HCT116 (cell line): ENCODE measurements at places on chromosomes 12 and 14. TPM values are rescaled to one million over a fixed set of nuclear protein-coding genes. Genes with fewer than 3 reads are reported as not detected.
A peak's percentile ranks its signal among the peaks of the same experiment; 100 is the strongest.

DNA sequence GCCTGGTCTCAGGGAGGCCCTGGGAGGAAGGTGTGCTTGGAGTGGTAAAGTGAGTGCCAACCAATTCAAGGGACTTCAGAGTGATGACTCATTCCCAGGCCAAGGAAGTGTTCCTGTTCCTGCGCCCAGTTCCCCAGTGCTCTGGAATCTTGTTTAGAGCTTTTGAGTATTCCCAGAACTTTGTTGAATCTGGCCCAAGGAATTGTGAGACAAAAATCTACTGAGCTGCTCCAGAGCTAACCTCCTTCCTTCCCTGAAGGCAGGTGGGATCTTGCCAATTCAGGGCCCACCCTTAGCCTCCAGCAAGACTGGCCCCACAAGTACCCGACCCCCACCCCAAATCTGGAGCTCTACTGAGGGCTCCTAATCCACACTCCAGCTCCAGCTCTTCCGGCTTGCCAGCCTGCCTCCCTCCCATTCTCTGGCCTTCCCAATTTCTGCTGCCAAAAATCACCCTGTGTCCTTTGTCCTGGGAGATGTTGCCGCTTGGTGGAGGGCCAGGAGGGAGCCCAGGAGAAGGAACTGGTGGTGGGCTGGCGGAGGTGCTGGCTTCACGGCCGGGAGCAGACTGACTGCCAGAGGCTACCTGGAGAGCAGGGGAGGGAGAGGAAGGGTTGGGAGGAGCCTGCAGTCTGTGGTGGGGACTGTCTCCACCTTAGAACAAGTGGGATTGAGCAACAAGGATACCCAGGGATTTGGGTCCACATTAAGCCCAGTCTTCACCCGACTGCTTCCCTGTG is 2.0 kb upstream of the ATN1 start:
- H3K4me1 ChIP-seq = peaks cover 60% of the 10 kb centered on the region
- peak overlapping the region; percentile 99 for H3K27ac ChIP-seq
- H3K4me3 ChIP-seq = peak overlapping the region; percentile 81
- peaks cover 6% of the 10 kb centered on the region; the same call in 1 of the 2 replicates for H3K36me3 ChIP-seq

GRCh38 chr12:123942911-123943648 is 29.6 kb downstream of the CCDC92 start:
- H3K27me3 ChIP-seq = no peaks in the 10 kb centered on the region
- no peak overlapping the region for H3K4me3 ChIP-seq
- no peaks in the 10 kb centered on the region for H3K36me3 ChIP-seq
- DNase-seq = no peak
- no peak overlapping the region for H3K27ac ChIP-seq
- no peaks in the 10 kb centered on the region for H3K4me1 ChIP-seq

- no peak overlapping the region for H3K4me3 ChIP-seq
- H3K27ac ChIP-seq = no peak overlapping the region
- no peak for DNase-seq
- no peaks in the 10 kb centered on the region for H3K4me1 ChIP-seq
- H3K27me3 ChIP-seq = no peaks in the 10 kb centered on the region
These were observed 379.1 kb downstream of the GALC start for GRCh38 chr14:87613881-87614280.

DNA sequence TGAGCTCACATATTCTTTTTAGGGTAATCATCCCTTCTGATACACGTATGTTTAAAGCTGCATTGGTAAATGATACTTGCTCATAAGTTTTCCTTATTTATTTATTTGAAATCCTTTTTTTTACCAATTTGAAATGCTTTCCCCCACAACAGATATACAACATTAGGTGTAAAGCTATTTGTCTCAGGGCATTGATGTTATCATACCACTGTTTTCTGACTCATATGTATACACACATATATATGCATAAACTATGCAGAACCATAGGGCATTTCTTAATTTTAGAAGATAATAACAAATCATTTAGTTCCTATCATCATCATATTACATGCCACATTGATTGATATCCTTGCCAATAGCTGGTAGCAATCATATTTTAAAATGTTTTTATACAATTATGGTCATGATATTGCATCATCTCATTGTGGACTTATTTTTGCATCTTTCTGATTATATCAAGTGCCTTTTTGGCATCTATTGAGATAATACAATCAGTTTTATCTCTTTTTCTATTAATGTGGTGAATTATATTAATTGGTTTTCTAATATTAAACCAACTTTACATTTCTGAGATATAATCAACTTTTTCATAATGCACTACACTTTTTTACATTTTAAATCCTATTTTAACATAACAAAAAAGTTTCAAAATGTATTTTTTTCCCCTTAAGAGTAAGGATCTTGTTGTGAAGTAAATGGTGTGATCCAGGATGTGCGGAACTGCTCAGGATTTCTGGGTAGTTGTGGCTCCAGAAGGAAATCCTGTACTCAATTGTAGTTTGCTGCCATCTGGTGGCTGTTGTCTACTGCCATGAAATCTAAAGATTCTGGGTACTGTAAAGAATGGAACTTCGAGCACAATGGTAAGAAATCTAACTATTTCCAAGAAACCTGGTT is 16.7 kb downstream of the OR9K2 start:
- H3K27me3 ChIP-seq = no peaks in the 10 kb centered on the region; the same call in 1 of the 2 replicates
- H3K36me3 ChIP-seq = no peaks in the 10 kb centered on the region
- no peaks in the 10 kb centered on the region for H3K4me1 ChIP-seq
- DNase-seq = peak; percentile 41
- H3K4me3 ChIP-seq = no peak overlapping the region

DNA sequence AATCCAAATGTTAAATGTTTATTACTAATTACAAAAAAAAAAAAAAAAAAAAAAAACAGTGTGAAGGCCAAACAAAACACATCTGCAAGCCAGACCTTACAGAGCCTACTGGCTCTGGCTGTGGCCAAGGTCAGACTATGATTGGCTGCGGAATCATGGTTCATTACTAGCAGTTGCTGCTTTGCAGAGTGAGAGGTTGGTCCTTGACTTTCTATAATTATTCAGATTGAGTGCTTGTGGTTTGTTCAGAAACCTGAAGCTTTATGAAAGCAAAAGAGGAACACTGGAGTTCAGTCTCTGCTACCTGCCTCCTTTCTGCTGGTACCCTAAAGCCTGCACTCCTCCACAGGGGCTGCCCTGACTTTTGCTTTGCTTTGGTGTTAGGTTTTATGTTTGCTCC is 550.9 kb downstream of the BCL11B start:
- no peak overlapping the region for H3K4me3 ChIP-seq
- H3K4me1 ChIP-seq = no peaks in the 10 kb centered on the region
- H3K27ac ChIP-seq = no peak overlapping the region
- no peak for DNase-seq

GRCh38 chr14:55124774-55125386 is 4.2 kb upstream of the LGALS3 start:
- no peak overlapping the region for H3K4me3 ChIP-seq
- no peaks in the 10 kb centered on the region for H3K27me3 ChIP-seq
- H3K27ac ChIP-seq = no peak overlapping the region
- peaks cover 31% of the 10 kb centered on the region for H3K4me1 ChIP-seq
- H3K36me3 ChIP-seq = no peaks in the 10 kb centered on the region

- H3K4me1 ChIP-seq = peaks cover 3% of the 10 kb centered on the region; the same call in 1 of the 2 replicates
- no peaks in the 10 kb centered on the region for H3K36me3 ChIP-seq
- H3K27me3 ChIP-seq = no peaks in the 10 kb centered on the region
- no peak overlapping the region for H3K27ac ChIP-seq
These were observed 18.0 kb downstream of the FKBP11 start for GRCh38 chr12:48907245-48907644.

The TCL1B gene
- total RNA-seq = not detected

The GALNT6 gene
- total RNA-seq = 16.4 TPM

The PTGES3 gene
- total RNA-seq = 404 TPM
